ENCODE measurements at places on chromosomes 2 and 18.

GRCh38 chr2:174449033-174449432 lies 37.8 kb downstream of the GPR155 start:
- no peak for DNase-seq

DNA sequence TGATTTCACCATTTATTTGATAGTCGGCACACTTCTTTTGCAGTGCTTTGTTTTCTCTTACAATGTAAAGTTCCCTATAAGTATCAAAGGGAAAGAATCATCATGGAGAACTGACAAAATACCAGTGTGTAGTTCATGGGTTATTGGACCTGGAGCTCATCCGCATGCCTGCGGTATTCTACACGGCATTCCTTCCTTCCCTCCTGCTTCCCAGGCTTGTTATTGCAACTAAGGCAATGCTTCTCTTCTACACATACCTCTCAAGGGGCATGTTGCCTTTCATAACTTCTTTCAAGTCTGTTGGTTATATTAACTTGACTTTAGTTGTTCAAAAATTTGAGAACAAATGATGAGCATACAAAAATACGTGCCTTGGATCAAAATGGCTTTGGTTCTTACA lies 24.3 kb upstream of the FAP start:
- DNase-seq = no peak

- DNase-seq = no peak
Measured at GRCh38 chr2:140079038-140079437, 1298.8 kb upstream of the NXPH2 start.

- no peak for DNase-seq
Measured at GRCh38 chr18:57727952-57728807, 74.9 kb downstream of the ATP8B1 start.

DNA sequence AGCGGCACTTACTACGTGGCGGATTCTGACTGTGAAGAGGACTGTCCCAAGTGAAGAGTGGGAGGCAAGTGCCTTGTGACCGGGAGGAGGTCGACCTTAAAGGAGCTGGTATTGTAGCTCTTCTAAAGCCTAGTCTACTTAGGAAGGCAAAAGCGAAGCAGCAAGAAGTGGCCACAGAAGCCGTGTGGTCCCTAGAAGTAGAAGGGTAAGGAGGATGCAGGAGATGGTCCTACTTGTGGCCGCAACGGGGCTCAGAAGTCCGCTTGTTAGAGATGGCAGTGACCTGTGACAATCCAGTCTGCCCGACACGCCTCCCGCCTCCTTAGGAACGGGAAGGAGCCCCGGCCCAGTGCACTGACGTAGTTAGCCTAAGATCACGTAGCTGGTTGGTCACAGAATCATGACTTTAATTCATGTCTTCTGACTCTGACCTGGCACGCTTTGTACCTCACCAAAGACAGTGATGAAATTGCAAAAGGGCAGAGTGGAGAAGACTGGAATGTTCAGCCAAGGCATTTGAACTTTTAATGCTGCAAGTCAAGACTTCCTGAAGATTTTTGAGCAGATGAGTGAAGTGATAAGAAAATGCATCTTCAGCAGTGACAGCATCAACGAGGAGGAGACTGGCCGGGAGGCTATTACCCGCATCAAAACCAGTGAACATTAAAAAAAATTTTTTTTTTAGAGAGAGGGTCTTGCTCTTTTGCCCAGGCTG lies 749 bp upstream of the EIF2AK3 start:
- DNase-seq = peak; percentile 87

DNA sequence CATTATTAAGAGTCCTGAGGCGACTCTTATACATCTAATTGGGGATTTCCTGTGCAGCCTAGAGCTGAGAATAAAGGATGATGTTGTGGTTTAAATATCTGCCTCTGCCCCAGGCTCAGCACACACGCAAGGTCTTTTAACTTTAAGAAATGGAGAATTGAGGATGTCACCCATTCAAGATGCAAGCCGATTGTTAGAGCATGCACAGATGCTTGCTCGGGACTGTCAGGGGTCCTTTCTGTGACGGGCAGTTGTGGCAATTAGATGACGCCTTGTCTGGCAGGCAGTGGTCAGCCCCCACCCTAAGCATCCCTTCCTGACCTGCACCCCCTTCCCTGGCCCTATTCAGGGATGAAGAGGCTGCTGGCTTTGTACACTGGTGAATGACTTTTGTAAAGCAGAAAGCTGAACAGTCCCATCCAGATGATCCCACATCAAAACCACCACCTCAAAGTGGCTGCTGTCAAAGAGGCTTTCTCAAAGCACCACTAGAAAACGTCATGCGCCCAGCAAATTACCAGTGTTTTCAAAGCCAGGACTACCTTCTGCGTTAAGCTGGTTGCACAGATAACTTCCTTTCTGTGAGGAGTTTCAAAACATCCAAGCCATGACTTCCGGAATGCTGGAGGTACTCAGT lies 23.7 kb downstream of the FAM178B start:
- DNase-seq = no peak

GRCh38 chr2:128615571-128615970 lies 296.9 kb upstream of the HS6ST1 start:
- DNase-seq = no peak

DNA sequence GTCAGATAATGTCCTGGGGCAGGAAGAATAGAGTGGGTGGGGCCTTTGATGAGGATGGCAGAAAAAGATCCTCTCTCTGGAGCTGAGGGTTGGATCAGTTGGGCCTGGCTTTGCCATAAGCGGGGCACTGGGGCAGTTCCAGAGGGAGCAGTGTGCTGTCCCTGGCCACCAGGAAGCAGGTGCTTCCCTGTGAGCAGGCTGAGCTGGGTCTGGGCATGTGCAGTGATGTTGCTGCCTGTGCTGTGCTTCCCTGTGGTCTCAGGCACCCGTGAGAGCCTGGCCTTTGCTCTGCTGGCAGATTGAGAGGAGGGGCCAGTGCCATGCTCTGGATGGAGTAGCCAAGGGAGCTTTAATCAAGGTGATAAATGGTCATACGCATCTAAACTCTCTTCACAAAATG lies 14.6 kb upstream of the NPPC start:
- DNase-seq = no peak

DNA sequence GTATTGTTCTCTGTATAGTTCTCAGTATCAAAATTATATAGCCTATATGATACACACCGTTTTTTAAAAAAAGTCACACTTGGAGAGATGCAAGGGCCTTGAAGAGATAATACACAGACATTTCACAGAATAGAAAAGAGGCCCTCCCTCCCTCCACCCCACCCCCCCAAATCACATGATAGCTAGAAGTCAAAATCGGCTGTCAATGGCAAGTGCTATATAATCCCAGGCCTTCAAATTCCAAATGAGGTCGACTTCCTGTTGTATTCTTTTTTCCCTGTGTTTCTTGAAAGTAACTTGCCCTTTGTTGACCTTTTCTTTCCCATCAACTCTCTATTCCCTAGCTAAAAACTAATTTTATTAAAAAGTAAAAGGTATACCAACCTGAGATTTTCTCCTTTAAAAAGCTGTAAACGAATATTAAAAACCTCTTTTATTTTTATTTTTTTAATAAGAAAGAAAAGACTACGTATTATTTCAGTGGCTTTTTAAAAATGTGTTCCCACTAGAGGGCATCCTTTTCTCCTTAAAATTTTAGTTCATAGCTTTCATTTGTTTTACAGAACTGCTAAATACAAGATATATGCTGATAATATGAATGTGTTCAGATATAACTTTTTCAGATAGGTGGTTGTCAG lies 46.6 kb downstream of the KCMF1 start:
- DNase-seq = no peak

GRCh38 chr2:10482460-10482859 lies 34.3 kb upstream of the ODC1 start:
- no peak for DNase-seq

DNA sequence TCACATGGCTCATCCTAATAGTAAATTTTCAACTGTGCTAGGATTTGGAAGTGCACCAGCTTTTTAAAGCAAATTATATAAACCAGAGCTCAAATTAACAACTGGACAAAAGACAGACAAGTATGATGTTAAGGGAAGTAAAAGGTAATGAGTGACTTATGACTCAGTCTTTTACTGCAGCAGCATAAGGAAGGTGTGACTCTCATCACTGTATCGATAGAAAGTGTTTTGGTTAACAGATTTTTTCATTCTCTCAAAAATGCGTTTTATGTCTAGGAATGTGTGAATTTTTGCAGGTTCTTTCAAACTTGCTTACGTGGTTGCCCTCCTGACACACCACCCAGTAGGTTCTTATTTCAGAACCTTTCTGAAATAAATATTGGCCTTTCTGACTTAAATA lies 244.2 kb upstream of the BOD1L2 start:
- DNase-seq = no peak

GRCh38 chr2:216694082-216694825 lies 1.1 kb downstream of the IGFBP5 start:
- DNase-seq = no peak

- no peak for DNase-seq
Measured at GRCh38 chr2:121258051-121258450, 27.0 kb downstream of the TFCP2L1 start.

GRCh38 chr2:27494944-27495554 lies at the start of gene FNDC4:
TSS of gene FNDC4 (minus strand) at chr2:27495200. CDS start at chr2:27494679, 521 bp downstream.
- no peak for DNase-seq

- no peak for DNase-seq
Measured at GRCh38 chr2:210099940-210100339, 71.3 kb downstream of the KANSL1L start.

DNA sequence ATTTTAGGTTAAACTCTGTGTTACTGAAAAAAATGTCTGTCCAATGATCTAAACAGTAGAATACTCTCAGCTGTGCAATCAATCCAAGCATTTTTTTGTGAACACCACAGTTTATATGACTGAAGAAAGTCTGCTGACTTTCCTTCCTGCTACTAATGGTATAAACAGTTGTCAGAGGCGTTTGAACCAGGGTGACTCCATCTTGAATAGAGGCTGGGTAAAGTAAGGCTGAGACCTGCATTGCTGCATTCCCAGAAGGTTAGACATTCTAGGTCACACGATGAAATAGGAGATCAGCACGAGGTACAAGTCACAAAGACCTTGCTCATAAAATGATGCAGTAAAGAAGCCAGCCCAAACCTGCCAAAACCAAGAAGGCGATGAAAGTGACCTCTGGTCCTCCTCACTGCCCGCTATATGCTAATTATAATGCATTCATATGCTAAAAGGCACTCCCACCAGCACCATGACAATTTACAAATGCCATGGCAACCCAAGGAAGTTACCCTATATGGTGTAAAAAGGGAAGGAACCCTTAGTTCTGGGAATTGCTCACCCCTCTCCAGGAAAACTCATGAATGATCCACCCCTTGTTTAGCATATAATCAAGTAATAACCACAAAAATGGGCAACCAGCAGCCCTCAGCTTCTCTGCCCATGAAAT lies 31.3 kb downstream of the POU3F3 start:
- no peak for DNase-seq

- no peak for DNase-seq
Measured at GRCh38 chr2:25993049-25993448, 10.8 kb upstream of the KIF3C start.

DNA sequence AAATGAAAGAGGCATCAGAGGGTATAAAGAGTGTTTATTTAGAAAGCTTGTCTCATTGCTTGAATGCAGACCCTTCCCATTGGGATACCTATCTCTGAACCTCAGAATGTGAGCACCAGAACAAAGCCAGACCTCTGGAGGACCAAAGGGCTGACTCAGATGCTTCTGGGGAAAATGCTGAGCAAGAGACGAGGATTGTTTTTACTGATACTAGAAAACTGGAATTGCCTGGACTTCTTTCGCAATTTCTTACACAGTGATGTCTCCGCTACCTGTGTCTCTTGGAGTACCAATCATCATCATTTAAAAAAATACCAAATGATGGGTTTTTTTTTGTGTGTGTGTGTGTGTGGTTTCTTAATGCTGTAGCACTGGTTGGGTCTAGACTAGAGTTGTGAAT lies 55.6 kb upstream of the CCDC85A start:
- DNase-seq = no peak

- DNase-seq = no peak
Measured at GRCh38 chr2:101012054-101012705, 10.1 kb downstream of the RPL31 start.

- no peak for DNase-seq
Measured at GRCh38 chr2:33186937-33187336, 240.2 kb downstream of the LTBP1 start.

DNA sequence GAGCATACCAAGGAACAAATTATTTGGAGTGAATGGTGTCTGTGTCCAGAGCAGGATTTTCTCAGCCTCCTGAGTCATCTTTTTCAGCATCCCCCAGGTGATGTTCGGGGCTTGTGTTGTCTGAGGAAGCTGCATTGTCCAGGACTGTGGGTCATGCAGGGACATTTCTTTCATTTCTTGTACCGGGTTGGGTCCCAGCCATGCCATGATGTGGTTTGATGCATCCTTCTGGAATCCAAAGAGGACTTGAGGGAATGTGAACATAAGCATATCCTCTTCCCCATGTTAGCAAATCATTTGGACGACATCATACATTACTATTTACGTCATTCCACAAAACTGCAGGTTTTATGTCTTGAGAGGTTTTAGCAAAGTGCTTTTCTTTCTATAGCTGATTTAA lies 797.8 kb downstream of the CCDC85A start:
- no peak for DNase-seq

DNA sequence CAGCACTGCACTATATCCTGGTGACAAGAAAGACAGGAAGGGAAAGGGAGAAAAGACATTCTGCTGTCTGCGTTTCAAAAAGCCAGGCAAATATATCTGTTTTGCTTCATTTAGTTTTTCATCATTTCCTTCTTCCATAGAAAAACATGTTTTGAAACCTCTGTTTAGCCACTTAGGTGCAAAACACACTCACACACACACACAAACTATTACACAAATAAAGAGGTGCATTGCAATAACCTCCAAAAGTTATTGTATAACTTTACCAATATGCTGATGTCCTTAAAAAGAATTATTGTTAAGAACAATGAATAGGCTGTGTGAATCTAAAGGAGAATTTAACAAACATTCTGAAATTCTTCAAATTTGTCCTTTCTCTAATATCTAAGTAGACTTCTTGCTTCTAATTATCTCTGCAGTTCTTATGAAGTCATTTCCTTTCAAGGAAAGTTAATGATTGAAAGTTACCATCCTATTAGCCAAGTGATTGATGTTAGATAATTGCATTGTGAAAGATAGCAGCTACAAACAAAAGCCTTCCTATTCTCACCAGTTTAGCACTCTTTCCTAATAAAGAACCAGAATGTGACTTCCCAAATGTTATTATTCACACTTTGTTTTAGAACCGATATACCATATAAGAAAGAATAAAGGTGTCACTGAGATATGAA lies 516.7 kb downstream of the KCNJ3 start:
- no peak for DNase-seq

DNA sequence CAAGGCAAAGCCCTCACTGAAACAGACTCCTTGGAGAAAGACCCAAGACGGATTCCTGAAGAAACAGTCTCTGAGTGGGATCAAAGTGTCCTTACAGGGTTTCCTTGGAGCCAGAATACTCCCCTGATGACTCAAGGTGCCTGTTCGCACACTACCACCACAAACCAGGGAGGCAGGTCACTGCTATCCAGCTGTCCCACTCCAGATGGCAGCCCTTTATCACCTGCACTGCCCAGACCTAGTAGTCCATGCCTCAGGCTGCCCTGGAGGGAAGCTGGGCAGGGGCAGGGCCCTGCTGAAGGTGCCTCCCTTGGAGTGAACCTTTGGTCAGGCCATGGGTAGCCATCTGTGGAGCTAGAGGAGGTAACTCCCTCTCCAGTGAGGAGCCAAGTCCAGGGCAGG lies 34.1 kb downstream of the TRABD2A start:
- no peak for DNase-seq

GRCh38 chr2:225104971-225105370 lies 62.7 kb upstream of the DOCK10 start:
- no peak for DNase-seq

Measured in amniotic stem cell (primary cell).